CMK (cell line): ENCODE measurements at places on chromosomes 12 and 14.

DNA sequence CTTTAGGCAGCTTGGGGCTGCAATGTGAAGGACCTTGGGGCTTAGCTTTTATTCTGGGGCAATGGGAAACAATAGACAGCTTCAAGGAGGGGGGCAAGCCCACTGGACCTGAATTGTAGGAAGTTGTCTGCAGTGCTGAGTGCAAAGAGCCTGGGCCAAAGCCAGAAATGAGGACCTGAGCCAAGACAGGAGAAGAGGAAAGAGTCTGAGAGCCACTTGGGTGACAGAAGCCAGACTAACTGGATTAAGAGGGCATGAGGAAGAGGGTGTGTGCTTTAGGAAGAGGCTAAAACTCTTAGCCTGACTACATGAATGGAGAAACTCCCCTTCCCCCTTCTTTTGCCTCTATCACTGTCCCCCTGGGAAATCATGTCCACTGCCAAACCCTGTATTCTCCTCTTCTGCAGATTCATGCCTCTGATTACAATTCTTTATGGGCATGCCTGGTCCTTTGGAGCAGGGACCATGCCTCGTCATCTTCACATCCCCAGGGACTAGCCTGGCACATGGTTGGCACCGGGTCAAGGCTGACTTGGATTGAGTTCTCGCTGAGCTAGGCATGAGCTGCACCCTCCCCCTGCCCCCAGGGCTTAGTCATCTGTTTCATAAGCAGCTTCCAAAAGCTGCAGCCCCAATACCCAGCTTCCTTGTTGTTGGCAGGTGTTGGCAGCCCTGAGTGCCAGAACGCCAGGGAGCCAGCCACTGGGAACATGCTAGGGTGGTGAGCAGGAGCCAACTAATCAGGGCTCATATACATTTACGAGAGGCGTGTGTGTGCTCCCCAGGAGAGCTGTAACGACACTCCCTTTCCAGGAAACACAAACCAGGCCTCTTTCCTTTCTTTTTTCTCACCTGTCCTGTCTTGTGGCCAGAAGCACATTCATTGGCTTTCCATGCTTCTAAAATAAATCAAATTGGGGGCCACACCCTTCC lies 27.7 kb upstream of the JDP2 start:
- no peak for DNase-seq

- no peak for DNase-seq
Observed at GRCh38 chr14:91727121-91727520, 4.8 kb downstream of the CATSPERB start.

- no peak for DNase-seq
Observed at GRCh38 chr14:94355191-94355794, 32.2 kb upstream of the SERPINA6 start.

GRCh38 chr14:63205866-63206265 lies 1.6 kb downstream of the RHOJ start:
- no peak for DNase-seq

GRCh38 chr14:35699791-35700444 lies 109.2 kb downstream of the RALGAPA1 start:
- DNase-seq, result no peak

- DNase-seq, result no peak
Observed at GRCh38 chr14:102015045-102015685, 50.8 kb downstream of the DYNC1H1 start.

DNA sequence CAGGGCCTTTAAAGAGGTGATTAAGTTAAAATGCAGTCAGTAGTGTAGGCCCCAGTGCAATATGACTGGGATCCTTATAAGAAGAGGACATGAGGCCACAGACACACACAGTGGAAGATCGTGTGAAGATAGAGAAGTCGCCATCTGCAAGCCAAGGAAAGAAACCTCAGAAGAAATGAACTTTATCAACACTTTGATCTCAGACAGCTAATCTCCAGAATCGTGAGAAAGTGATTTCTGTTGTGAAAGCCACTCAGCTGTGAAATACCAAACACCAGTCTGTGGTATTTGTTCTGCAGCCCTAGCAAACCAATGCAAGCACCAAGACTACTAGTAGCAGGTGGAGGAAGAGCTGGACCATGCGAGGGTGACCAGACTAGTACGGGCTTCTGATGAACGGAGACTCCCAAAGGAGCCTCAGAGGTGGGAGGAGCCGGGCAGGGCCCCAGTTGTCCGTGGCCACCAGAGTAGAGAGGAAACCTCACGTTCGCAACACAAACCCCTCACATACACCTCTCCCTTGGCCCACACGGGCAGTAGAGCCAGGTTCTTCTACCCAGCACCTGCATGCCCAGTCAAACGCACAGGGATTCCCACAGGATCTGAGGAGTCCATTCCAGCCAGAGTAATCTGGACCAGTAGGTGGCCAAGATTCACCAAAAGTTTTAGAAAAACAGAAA lies 243.0 kb downstream of the TTC8 start:
- DNase-seq, result no peak

GRCh38 chr14:69101331-69101826 lies 51.5 kb downstream of the DCAF5 start:
- DNase-seq, result peak; percentile 17
